ENCODE measurements at places on chromosomes 4 and X.

DNA sequence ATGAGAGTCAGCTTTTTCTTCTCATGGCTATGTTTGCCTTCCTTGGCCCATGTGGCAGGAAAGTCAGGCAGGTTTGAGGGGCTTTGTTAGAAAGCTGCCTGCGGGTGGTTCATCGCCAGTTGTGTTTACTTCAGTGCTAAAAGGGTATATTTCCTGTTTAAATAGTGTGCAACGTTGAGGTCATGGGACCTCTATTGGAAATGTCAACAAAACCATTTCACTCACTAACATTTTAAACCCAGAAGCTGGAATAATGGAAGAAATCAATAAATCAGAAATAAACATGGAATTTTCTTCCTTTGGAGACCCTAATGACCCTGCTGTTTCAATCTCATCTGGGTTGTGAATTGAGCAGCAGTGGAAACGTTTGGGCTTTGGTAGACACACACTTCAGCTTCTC, 185.8 kb downstream of the ANKRD50 start:
- no peak for DNase-seq

DNA sequence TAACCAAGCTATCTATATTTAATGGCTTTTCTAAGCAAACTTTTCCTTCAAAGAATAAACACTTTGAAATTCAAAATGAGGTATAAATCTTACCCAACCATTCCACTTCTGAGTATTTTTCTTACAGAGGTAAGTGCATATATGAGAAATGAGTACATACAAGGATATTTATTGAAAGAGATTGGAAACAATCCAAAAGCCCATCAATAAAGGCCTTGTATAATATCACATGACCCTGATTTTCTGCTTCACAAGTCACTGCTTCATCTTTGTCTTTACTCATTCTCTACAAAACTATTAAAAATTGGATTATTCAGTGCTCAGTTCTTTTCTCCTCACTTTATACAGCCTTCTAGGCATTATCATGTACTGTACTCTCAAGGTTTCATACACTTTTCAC, 91.3 kb downstream of the SRPX start:
- no peak for DNase-seq

- no peak for DNase-seq
These were observed 575.9 kb downstream of the MID1IP1 start for GRCh38 chrX:39377157-39377556.

DNA sequence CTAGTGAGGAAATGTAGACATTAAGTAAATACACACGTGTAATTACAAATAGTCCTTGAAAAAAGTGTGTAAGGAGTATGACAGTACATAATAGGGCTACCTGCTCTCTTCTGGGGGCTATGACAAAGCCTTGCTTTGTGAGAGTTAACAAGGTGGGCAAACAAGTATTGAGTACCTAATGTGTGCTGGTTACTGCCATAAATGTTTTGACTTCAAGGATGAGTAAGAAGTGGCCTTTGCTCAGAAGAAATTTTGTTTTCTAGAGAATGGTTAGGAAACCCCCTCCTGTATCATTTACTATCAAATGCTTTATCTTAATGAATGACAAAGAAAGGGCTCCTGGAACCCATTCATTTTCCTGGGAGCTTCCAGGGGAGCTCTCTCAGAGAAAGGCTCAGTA, 167.0 kb upstream of the CASK start:
- no peak for DNase-seq

DNA sequence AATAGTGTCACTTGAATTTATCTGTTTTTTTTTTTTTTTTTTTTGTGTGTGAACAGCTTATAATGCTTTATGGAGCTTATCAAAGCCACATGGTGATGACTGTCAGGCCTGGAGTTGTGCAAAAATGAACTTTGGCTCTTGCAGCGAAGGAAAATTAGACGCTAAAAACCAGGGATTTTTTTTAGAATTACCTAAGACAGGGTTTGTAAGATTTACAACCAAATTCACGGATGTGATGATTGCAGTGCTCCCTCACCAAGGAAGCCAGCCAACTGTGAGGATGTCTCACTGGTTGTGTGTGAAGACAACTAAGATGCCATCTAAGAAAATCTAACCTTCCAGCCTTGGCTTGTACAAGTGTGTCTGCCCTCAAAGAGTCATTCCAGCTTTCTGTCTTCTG, 127.1 kb upstream of the SLC4A4 start:
- DNase-seq: no peak

DNA sequence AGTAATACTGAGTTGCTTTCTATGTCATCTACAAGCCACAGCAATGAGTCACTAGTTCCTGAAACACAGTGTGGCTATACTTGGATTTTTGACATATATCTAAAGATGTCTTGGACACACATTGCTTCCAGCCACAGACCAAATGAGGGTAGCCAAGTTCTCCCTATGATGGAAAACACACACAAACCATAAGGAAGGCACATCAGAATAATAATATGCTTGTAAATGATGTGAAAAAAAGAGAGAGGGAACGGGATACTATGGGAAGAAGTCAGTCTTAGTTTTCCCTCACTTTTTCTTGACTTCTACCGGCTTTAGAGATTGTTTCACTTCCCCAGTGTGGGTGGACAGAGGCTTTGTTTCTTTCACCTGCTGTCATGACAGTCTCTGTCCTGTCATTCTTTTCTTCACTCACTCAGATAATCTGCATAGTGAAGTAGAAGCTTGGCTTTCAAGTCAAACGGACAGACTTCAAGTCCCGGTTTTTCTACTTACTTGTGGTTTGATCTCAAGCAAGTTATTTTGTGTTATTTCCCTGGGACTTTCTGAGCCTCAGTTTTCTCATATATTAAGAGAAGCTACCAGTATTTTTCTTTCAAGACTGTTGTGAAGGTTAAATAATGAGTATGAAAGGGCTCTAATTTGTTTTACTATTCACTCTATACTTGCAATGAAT, 34.7 kb downstream of the P2RY10 start:
- peak; percentile 2 for DNase-seq

GRCh38 chrX:40943093-40943641, 142.1 kb upstream of the USP9X start:
- no peak for DNase-seq

DNA sequence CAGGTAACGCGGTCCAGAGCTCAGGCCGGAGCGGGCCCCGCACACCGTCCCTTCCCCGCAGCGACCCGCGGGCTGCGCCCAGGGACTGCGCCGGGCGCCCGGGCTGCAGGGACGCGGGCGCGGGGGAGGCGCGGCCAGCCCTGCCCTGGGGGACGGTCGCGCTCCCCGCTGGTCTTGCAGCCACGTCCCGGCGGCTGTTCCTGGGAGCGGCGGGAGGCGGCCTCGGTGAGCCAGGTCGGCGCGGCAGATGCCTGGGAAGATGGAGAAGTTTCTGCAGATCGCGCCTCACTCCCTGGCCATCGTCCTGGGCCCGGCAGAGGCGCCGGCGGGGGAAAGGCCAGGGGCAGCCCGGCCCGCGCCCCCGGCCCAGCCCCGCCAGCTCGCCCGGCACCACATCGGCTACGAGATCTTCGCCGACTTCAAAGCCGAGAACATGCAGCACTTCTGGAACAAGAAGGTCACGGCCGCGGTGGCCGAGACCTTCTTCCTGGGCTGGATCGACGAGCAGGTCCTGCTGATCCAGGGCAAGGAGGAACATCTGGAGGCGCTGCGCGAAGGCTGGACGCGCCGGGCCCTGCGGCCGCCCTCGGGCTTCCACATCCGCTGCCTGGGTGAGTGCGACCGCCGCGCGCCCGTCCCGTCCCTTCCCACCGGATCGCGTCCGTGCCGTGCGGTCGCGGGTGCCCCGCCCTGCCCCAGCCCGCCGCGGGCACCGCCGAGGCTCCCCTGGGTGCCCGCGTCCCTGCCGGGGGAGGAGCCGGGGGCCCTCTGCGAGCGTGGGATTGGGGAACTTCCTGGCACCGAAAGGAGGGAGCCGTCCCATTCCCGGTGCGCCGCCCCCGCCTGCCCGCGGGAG, 107.4 kb upstream of the STOX2 start:
- peak; percentile 20 for DNase-seq

- DNase-seq: peak; percentile 51
These were observed 146.5 kb upstream of the PCDH18 start for GRCh38 chr4:137678796-137679195.

GRCh38 chrX:136417806-136418205, 69.9 kb upstream of the BRS3 start:
- no peak for DNase-seq

- no peak for DNase-seq
These were observed 166.1 kb downstream of the TMA16 start for GRCh38 chr4:163660636-163661035.

DNA sequence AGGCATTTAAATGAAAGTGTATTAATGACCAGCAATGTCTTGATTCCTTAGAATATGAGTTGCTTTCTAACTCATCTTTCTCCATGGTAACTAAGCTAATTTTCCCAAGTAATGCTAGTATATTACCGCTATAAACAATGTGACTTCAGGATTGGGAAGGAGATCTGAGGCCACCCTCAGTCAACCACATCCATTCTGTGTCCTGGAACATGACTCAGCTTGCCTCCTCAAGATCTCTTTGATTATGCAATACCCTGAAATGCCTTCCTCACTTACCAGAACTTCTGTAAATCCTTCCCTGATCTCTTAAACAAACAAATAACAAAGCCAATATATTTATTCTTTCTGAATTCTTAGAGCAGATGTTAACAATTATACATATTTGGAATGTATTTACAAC, 1495.5 kb downstream of the PCDH18 start:
- peak; percentile 35 for DNase-seq

DNA sequence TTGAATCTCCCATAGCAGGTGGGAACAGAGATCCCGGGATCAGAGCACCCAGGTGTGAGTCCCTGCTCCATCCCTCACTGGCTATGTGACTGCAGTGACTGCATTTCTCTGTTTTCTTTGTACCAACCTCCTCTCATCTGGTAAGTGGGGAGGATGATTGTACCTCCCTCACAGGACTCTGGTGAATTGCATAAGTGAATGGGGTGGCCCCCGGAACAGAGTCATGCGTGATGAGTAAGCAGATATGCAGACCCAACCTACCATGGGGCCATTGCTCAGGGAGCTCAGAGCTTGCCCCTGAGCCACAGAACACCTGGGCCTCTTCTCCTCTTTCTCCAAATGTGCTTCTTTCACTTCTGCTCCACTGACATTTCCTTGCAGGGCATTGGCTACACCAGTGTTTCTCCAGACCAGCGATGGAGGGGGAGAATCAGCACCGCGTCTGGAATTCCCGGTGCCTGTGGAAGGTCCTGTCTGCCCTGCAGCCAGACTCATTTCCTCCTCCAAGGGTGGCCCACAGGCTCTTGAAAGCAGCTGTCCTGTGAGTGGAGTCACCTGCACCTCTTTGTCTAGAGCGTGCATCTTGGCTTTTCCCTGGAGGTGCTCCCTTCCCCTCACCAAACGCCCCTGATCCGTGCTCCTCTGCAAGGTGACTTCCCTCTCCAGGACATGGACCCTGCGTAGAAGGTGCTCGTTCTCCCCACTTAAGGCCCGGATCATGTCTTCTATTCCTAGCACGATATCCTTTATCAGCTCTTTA, 30.0 kb downstream of the C4orf50 start:
- DNase-seq: no peak

- DNase-seq: no peak
These were observed 640.7 kb upstream of the ATOH1 start for GRCh38 chr4:93187892-93188291.

DNA sequence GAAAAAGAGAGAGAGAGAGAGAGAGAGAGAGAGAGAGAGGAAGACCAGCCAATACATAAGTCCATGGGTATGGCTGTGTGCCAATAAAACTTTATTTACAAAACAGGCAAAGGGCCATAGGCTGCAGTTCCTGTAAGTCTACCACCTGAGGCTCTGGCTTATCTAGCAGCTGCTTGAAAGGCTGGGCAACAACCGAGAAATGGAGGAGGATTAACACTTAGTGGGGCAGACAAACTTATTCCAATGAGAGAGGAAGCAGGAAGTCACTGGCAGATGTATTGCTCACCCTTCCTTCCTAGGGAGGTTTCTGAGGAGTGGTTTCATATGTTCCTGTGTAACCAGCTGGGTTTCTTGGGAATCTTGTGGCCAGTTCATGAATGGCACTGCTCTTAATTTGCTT, 4.7 kb upstream of the GPR143 start:
- peak; percentile 9 for DNase-seq

GRCh38 chr4:134627366-134627765, 425.8 kb upstream of the PABPC4L start:
- no peak for DNase-seq

GRCh38 chr4:87180767-87181166, 39.7 kb downstream of the KLHL8 start:
- peak; percentile 27 for DNase-seq

DNA sequence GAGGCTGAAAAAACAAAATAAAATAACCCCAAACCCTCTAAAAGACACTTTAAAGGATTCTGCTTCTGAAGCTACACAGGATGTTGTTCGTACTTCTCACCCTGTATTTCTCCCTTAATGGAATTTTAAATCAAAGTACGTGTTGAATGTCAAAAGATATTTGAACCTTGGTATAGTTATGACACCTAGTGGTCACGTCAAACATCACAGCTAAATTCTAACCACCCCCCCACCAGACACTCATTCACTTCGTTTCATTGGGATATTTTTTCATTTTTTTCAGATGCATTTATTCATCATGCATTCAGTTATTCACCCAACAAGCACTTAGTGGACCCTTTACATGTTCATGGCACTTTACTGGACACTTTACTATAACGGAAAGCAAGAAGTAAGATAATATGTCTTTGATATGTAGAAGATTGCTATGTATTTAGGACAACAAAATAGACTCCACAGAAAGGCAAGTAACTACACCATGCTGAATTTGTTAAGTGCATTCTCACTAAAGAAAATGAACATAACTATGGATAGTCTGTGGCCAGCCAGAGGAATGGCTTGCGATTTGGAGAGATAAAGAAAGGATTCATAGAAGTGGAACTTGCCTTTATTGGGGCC, 62.5 kb upstream of the GPR174 start:
- DNase-seq: peak; percentile 23

DNA sequence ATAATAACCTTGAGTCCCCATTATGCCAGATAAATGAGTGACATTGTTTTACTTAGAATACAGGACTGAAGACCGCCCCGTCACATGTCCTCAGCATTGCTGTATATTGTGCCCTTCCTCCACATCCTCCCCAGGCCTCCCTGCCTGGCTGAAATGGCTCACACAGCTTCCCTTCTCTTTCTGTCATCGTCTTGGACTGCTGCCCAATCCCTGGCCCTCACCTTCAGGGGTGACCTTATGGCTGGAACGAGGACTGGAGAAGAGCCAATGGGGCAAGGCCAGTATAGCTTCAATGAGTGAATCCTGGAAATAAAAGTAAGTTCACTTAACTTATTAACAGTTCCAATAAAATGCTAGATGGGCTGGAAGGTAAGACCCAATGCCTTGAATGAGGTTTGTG, 2.7 kb downstream of the KCNE5 start:
- DNase-seq: no peak

DNA sequence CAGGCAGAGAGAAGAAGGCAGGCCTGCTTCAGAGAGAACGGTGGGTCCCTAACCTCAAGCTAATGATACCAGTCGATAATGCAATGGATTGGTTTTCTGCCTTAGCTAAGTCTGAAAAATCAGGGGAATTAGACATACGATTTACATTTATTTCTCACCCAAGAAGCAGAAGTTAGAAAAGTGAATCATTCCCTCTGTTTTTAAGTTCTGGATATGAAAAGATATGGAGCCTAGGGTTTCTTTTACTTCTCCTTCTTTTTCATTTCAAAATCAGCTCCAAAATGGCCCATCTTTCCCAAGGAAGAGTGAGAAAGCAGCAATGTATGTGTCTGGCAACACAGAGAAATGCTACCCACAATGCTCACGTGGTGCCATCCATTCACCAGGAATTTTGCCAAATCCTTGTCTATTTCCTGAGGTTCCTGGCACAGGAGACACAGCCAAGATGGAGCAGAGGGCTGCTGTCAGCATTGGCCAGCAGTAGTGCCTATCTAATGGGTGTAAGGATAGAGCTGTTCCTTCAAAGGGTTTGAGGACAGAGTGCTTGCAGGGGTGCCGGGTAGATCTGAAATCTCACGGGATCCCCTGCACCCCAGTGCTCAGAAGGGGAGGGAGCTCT, 231.5 kb downstream of the MAML3 start:
- peak; percentile 35 for DNase-seq
